NCI-H510A treated with DMSO at 0.1 percent for 48 hours (cell line): ENCODE measurements at places on chromosomes 5 and 9.

DNA sequence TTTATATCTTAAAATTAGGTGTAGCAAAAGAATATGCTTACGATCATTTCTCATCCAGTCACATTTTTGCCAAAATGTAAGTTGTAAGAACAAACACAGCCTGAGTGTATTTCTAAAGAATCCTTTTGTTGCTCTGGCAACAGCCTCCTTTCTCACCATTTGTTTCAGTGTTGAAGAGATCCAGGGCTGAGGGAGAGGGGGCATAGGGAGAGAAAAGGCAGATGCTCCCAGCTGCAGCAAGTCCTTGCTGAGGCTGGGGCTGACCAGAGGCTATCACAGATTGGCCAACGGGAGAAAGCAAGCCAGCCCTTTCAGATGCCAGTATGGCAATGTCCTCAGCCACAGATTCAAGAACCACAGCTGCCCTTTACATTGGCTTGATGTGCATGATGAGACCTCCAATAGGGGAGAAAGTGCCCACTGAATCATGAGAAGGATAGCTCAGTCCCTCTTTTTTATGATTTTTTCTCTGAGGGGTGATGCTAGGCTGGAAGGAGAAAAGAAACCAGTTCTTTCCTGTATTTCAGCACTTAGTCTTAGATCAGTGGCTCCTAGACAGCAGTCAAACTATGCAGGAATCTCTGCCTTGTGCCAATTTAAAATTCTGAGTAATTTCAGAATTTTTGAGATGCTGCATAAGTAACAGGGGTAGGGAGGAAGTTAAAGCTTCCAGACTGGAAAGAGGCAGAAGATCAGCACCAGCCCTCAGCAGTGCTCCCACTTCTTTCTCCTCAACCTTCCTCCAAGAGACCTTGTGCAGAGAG, 142.1 kb downstream of the LHFPL2 start:
- no peak for DNase-seq

GRCh38 chr5:134149571-134150303, 27.0 kb downstream of the SKP1 start:
- no peak for DNase-seq

GRCh38 chr5:144195448-144195847, 24.8 kb downstream of the KCTD16 start:
- no peak for DNase-seq

DNA sequence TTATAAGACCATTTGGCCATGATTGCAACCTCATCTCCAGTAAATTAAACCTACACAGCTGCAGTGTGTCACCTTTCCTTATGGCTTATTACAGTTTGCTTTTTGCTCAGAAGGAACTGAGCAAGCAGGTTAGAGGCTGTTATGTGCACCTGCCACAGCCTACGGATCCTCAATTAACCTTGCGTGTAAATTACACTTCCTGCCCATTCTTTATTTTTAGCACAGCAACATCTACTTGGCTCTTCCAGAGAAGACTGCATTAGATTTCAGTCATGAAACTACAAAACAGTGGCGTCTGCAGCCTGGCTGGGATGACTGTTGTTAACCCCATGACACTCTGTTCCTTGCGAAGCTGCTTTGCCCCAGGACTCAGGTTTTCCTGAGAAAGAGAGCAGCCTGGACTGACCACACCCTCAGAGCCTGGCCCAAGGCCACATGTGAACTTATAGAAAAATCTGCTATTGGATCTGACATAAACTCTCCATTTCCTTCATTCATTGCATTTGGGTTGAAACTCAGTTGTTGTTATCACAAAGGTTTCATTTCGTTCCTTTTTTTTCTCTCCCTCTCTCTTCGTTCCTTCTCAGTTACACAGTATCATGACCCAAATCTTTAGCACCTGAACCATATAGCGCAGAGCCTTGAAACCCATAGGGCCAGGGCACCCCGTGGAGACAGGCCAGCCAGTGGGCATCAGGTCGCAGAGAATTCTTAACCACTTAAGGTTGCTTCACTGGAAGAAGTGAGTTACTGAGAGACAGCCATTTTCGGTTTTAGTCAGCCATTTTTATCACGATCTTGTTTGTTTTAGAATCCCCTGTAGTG, 138.6 kb downstream of the PALM2AKAP2 start:
- DNase-seq = peak; percentile 65

DNA sequence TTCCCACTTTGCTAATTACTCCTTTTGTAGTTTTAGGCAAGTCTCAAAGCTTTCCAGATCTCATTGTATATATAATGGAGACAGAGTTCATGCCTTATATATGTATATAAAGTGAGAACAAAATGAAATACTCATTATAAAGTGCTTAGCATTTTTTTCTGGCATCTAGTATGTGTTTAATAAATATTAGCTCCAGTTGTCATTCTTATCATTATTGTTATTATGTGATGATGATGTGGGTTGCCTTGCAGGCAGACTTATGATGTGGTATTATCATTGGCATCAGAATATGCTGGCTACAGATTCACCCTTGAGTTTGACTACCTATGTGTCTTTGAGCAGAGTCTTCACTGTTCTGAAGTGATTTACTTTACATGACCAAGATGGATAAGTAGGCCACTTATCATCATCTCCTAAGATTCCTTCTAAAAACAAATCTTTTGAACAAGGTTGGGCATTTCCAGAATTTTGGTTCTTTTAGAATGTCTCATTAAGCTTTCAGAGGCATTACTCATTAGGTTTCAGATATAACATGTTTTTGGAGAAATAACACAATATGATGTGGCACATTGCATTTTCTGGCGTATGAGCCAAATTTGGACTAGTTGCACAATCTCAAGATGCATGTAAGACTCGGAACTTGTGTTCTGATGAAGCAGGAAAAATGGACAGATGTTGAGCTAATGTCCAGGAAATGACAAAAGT, 145.6 kb upstream of the TNC start:
- no peak for DNase-seq

GRCh38 chr9:86598411-86599239, 244.4 kb upstream of the TUT7 start:
- no peak for DNase-seq

- no peak for DNase-seq
Observed at GRCh38 chr5:59249160-59249559, 644.4 kb downstream of the PDE4D start.

GRCh38 chr9:19231126-19231903, 822 bp downstream of the DENND4C start:
- no peak for DNase-seq

DNA sequence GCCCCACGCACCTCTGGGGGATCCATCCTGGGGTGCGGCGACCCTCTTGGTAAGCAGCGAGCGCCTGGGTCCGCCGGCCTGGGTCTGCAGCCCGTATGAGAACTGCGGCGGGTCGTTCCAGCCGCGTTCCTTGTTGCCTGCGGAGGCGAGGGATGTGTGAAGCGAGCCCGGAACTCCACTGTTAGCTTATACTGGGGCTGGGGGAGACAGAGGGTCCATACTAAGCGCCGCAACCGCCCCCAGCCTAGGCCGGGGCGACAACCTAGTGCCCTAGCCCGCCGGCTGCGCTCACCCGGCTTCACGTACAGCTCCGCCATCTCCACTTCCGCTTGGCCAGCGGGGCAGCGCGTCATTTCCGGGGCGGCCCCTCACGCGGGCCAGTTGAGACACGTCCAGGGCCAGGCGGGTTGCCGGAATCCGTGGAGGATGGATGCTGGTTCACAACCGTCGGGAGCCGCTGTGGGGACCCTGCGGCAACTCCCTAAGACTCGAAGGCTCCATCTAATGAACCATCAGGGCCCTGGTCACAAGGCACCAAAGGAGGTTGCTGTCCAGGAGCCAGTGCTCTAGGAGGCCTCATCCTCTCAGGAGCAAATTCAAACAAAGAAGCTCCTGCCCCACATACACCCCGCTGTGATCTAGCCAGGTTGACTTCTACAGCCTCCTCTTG, at the start of gene SRA1:
TSS of gene SRA1 (minus strand) at position 338 of the 670 bp plus-strand sequence. CDS start at position 317, 21 bp downstream.
- DNase-seq = peak; percentile 65

GRCh38 chr5:127077366-127077765, 4.1 kb upstream of the C5orf63 start:
- no peak for DNase-seq
